Stimulated activated CD4-positive, alpha-beta T cell treated with anti-CD3 and anti-CD28 coated beads, Interleukin-1b, Interleukin-23, amount 100 ng/mL, for 48 hours (primary cell): ENCODE measurements at places on chromosomes 3 and 15.

- DNase-seq, result no peak
Measured at GRCh38 chr3:42071904-42072812, 19.0 kb upstream of the TRAK1 start.

DNA sequence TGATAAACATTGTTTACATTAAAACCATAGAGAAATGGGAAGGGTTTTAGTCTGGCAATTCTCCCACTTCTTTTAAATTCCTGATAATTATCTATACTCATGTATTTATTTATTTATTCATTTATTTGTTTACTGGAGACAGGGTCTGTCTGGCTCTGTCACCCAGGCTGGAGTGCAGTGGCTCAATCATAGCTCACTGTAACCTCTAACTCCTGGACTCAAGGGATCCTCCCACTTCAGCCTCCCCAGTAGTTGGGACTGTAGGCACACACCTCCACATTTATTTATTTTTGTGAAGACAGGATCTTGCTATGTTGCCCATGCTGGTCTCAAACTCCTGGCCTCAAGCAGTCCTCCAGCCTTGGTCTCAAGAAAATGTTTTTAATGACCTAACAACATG lies 2.5 kb upstream of the AEN start:
- no peak for DNase-seq

GRCh38 chr15:94077938-94078337 lies 153.4 kb upstream of the MCTP2 start:
- no peak for DNase-seq

GRCh38 chr3:158091531-158091930 lies 14.7 kb downstream of the SHOX2 start:
- no peak for DNase-seq

- no peak for DNase-seq
Measured at GRCh38 chr3:33858131-33858530, 59.7 kb downstream of the PDCD6IP start.

DNA sequence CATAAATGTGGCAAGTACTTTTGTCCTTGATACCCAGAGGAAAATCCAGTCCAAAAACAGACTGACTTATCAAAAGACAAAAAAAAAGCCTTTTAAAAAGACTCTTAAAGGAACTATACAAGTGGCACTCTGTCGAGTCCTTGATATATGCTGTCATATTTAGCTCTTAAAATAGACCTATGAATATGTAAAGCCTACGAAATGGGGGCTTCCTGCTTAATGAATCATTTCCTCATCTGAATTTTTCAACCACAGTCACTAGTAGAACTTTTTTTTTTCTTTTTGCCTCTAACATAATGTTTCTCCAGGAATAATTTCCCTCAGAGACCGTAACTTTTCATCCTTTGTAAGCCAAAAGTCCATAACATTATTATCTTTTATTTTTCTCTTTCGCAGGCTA lies 95.8 kb downstream of the P3H2 start:
- no peak for DNase-seq

GRCh38 chr3:13552857-13553652 lies 4.1 kb downstream of the FBLN2 start:
- no peak for DNase-seq

DNA sequence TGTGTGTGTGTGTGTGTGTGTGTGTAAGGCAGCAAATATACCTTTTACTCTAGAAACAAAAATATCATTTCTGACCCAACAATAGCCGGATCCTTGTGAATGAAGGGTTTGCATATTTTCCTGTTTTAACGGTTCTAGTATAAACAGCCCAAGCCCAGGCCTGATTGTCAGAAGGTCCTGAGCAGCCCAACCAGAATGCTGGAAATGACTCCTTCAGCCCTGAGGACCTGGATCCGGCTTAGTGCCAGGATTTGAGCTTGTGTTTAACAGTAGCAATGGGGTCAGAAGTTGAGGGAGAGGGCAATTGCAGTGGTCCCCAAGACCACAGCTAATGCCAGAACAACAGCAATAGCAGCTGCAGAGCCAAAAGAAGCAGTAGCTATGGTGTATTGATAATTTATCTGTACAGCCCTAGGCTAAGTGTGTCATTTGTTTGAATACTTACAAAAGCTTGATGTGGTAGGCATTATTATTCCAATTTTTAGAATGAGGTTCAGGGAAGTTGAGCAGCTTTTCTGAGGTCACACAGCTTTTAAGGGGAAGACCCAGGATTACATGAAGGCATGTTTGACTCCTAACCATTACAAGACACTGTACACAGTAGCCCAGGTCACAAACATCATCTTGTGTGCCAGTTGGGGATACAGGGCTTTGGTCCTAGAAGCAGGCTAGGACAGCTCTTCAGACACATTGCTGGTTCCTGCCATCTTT lies 12.8 kb downstream of the FOXL2 start:
- no peak for DNase-seq

- DNase-seq, result no peak
Measured at GRCh38 chr3:192487033-192487432, 240.3 kb downstream of the FGF12 start.

DNA sequence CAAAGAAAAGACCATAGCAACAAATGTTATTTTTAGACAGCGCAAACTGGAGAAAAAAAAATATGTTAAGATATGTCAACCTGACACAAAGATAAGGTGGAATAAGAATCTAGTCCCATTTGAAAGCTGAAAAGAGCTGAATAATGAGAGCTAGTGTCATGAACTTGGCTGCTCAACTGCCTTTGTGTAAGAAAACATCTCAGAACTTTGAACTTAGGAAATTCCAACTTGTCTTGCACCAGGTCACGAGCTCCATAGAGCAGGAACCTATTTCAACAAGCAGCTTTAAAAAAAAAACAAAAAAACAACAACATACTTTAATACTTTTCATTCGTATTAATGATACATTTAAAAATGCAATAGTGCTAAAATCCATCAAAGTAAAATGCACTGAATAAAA lies 79.5 kb downstream of the ZNF280D start:
- no peak for DNase-seq

GRCh38 chr3:57917601-57918000 lies 90.6 kb upstream of the FLNB start:
- DNase-seq, result no peak

DNA sequence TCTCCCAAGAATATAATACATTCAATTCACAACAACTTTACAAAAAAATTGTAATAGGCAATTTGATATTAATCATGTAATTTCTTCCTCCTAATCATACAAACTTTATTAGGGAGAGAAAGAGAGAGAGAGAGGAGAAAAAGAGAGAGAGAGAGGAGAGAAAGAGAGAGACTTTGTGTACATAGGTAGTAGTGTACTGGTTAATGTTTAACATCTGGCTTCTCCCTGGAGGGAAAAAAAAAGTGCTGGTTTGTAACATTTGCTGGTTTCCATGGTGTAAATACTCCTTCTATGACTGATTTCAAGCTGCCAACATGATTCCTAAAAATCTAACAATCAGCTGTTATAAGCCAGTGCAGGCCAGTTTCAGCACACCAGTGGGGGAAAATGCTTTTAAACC lies 98.0 kb upstream of the ARHGEF26 start:
- no peak for DNase-seq

DNA sequence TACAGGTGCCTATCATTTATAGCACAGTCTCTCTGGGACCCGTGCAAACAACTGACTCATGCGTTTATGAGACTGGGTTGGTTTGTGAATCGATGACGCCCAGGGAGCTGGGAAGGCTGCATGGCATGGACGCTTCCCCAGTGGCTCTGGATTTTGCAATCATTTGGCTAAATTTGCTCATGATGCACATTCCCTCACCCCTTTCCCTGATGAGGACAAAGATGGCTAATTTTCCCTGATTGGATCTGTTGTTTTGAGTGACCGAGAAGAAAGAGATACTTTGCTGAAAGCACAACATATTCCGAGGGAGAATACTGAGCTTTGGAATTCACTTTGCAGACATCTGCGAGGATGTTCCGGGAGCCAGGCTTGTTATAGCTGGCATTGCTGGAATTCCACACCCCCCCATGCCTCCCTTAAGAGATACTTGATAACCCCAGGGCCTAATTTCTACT lies 51.1 kb downstream of the CGNL1 start:
- no peak for DNase-seq

GRCh38 chr3:194162070-194162678 lies 26.2 kb downstream of the HES1 start:
- DNase-seq, result no peak

DNA sequence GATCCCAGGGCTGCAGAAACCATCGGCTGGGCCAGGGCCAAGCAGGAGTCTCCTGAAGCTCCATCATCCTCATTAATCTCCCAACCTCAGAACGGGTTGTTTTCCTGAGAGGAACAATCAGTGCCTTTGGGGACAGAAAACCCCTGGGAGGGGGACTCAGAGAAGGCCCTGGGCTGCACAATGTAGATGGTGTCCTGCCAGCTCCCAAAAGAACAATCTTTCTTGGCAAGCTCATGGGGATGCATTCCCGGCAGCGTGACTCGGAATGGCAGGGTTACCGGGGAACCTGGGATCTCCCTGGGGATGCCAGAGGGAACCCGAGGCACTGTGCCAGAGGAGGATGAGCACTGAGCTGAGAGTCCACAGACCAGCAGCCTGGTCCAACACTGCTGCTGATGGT lies 72.1 kb upstream of the ATP2B2 start:
- DNase-seq, result no peak

DNA sequence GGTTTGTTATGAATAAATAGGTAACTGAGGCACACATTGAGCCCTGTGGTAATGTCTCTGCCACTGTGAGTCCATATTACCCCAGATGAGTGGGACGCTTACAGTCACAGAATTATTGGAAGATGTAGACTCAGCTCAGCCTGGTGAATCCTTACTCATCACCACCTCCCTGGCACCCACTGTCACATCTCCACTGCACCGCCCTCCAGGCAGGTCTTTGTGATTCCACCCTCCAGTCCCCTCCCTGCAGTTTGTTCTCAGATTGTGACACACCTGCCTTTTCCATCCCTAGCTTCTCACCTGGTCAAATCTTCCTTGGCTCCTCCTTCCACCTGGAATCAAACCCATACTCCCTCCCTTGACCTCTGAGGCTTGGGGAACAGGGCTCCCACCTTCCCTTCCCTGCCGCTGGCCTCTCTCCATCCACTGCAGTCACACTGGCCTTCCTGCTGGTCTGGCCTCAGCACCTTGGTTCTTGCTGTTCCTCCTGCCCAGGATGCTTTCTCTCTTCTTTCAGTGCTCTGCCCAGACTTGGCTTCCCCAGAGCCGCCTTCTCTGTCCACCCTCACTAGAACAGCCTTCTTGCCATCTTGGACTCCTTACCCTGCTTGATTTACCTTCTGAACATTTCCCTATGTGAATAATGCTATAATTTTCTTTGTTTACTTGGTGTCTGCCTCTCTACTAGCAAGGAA lies 9.4 kb downstream of the SLC6A20 start:
- DNase-seq, result no peak

GRCh38 chr3:157104521-157104920 lies 55.4 kb downstream of the CCNL1 start:
- DNase-seq, result no peak

DNA sequence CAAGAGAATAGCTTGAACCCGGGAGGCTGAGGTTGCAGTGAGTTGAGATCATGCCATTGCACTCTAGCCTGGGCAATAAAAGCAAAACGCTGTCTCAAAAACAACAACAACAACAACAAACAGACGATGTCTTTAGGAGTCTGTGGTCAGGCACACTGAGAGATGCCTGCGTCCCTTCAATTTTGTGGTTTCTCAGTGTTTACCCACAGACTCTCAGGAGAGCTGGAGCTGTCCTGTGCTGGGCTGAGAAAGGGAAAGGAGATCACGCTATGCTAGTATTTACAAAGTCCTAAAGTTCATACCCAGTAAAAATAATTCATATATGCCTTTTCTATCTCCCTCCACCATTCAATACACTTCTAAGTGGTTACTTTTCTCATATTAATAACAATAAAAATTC lies 6.3 kb downstream of the LAMP3 start:
- no peak for DNase-seq

- no peak for DNase-seq
Measured at GRCh38 chr3:116445990-116446389, 703 bp upstream of the LSAMP start.

DNA sequence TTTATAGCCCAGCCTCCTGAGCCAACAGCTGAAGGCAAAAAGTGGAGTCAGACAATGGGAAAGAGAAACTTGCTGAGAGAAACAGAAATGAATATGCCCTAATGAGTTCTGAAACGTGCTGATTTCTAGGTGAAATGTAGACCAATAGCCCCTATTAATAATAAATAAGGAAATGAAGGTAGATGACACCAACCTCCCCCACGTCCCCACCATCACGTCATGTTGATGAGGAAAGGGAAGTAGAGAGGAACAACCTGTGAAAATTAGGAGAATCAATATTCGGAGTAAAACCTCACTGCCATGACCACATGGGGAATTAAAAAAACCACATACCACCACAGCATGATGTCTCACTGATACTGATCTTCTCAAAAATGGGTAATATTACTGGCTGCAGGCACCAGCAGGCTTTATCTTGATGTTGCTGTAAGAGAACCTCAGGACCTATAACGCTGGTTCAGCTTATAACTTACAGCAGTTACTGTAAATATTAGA lies 64.0 kb downstream of the KAT2B start:
- DNase-seq, result peak; percentile 29

GRCh38 chr3:46553154-46553553 lies 12.9 kb downstream of the LRRC2 start:
- no peak for DNase-seq

- no peak for DNase-seq
Measured at GRCh38 chr3:188863999-188864406, 307.8 kb upstream of the TPRG1 start.

- no peak for DNase-seq
Measured at GRCh38 chr3:143506190-143506589, 342.1 kb downstream of the SLC9A9 start.

DNA sequence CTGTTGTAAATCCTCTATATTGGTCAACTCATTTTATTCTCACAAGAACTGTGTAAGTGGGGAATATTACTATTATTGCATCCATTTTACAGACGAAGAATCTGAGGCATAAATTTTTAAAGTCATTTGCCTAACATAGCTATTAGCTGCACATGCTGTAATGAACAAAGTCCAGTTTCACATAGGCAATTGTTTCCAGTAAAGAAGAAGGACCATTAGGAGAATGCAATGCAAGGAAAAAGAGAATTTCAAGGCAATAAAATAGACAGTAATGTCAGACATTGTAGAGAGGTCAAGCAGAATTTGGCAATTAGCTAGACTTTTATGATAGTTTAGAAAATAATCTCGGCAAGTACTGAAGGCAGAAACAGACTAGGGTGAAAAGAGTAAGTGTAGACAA lies 578.7 kb upstream of the NECTIN3 start:
- no peak for DNase-seq

GRCh38 chr3:171797265-171797679 lies 13.0 kb downstream of the PLD1 start:
- no peak for DNase-seq

DNA sequence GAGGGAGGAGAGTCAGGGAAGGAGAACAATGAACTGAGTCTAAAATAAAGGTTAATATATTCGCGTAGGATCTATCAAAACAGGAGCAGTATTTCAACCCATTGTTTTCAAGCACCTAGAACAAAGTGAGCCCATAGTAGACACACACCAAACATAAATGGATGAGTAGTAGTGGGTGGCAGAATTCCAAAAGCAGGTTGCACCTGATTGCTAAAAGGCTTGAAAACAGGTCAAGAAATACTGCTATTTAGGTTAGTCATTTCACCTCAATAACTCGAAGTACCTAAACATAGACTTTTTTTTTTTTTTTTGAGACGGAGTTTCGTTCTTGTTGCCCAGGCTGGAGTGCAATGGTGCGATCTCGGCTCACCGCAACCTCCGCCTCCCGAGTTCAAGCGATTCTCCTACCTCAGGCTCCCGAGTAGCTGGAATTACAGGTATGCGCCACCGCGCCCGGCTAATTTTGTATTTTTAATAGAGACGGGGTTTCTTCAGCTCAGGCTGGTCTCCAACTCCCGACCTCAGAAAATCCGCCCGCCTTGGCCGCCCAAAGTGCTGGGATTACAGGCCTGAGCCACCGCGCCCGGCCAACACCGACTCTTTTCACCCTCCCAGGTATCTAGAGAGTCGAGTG lies 855 bp upstream of the ABHD5 start:
- no peak for DNase-seq
